ENCODE measurements at places on chromosomes 2 and 18. TPM values are rescaled to one million over a fixed set of nuclear protein-coding genes. Genes with fewer than 3 reads are reported as not detected.

DNA sequence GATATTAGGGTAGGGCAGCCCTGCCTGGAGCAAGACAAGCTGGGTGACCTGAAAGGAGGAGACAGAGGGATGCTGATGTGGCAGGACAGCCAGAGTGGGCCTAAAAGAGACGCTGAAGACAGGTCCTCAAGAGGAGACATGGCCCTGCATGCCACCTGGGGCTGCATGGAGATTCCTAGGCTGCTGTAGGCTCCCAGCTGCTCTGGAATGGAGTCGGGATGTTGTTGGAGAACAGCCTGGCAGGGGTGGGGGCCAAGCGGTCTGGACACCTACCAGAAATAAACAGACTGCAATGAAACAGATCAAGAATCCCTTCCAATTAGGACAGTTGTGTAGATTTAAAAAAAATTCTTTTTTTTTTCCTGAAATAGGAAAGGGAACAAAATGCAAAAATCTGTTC is 97.8 kb upstream of the NPAS2 start:
- no peaks in the 10 kb centered on the region for H3K4me1 ChIP-seq
- H3K4me3 ChIP-seq: no peak overlapping the region
- no peak for DNase-seq
- H3K27ac ChIP-seq: no peak overlapping the region
- H3K36me3 ChIP-seq: no peaks in the 10 kb centered on the region
- H3K27me3 ChIP-seq: peaks cover 30% of the 10 kb centered on the region

The UGT1A10 gene
- not detected for total RNA-seq

DNA sequence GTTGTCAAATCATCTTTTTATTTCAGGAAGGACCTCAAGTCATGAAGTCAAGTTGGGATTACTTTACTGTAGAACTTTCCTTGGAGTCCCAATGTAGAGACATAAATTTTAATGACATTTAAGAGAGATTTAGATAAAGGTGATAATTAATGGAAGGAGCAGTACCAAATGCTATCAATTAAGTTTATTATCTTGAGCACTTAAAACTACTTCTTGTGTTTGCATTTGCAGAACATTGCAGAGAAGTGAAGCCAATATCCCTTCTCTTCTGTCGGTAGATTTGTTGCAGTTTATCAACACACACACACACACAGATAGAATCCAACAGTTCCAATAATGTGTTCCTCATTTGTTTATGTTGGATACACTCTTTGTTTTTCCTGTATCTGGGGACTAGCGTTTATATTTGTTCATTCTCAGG is 570.7 kb downstream of the EPHA4 start:
- no peak overlapping the region for H3K27ac ChIP-seq
- H3K27me3 ChIP-seq: no peaks in the 10 kb centered on the region
- H3K4me1 ChIP-seq: no peaks in the 10 kb centered on the region
- DNase-seq: no peak

The GPR35 gene
- 1.2 TPM for total RNA-seq

The CERKL gene
- total RNA-seq: not detected

DNA sequence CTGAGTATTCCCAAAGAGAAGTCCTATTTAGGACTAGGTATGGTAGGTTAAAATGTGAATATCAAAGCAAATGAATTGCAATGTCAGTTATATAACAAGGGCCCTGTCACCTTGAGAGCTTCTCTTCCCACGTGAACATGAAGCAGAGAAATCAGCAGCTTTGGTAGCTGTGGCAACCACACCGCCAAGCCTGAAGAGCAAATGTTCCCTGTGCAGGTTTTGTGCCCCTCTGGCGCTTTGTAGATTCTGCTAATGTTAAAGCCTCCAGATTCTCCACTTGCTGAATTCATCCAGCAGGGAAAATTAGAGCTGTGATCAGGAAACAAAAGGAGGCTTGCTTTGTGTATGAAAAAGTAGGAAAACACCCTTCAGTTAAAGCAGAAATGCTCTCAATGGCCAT is 322.6 kb downstream of the RBM43 start:
- no peaks in the 10 kb centered on the region for H3K36me3 ChIP-seq
- no peak overlapping the region for H3K4me3 ChIP-seq
- H3K27me3 ChIP-seq: no peaks in the 10 kb centered on the region
- H3K27ac ChIP-seq: no peak overlapping the region
- no peak for DNase-seq
- peaks cover 2% of the 10 kb centered on the region for H3K4me1 ChIP-seq

GRCh38 chr2:190722835-190723234 is 74.0 kb downstream of the NAB1 start:
- no peak for DNase-seq
- H3K36me3 ChIP-seq: no peaks in the 10 kb centered on the region
- H3K4me3 ChIP-seq: no peak overlapping the region
- H3K27ac ChIP-seq: no peak overlapping the region
- H3K27me3 ChIP-seq: no peaks in the 10 kb centered on the region
- no peaks in the 10 kb centered on the region for H3K4me1 ChIP-seq

DNA sequence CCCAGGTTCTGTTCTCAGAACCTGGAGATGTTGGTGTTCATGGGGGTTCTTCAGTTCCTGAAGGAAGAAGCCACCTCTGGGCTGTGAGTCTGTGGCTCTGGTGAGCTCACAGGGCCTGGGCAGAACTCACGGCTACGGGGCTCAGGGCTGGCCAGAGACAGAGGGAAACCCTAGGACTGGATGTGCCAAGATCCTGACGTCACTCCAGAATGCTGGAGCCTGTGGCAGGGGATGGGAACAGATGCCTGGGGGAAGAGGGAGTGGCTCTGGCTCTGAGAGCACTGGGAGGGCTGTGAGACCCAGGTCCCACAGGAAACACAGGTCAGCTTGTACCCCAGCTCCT is at the start of gene OTOF:
Gene OTOF (minus strand): TSS at position 214 of the 343 bp plus-strand sequence.
- no peak within 1 kb of the TSS for H3K27ac ChIP-seq
- no peaks in the 10 kb centered on the region for H3K4me1 ChIP-seq
- H3K4me3 ChIP-seq: no peak within 1 kb of the TSS

GRCh38 chr2:54285451-54285850 is 29.4 kb upstream of the TSPYL6 start:
- H3K36me3 ChIP-seq: no peaks in the 10 kb centered on the region
- H3K4me1 ChIP-seq: no peaks in the 10 kb centered on the region
- no peak overlapping the region for H3K27ac ChIP-seq
- H3K4me3 ChIP-seq: no peak overlapping the region
- no peak for DNase-seq

DNA sequence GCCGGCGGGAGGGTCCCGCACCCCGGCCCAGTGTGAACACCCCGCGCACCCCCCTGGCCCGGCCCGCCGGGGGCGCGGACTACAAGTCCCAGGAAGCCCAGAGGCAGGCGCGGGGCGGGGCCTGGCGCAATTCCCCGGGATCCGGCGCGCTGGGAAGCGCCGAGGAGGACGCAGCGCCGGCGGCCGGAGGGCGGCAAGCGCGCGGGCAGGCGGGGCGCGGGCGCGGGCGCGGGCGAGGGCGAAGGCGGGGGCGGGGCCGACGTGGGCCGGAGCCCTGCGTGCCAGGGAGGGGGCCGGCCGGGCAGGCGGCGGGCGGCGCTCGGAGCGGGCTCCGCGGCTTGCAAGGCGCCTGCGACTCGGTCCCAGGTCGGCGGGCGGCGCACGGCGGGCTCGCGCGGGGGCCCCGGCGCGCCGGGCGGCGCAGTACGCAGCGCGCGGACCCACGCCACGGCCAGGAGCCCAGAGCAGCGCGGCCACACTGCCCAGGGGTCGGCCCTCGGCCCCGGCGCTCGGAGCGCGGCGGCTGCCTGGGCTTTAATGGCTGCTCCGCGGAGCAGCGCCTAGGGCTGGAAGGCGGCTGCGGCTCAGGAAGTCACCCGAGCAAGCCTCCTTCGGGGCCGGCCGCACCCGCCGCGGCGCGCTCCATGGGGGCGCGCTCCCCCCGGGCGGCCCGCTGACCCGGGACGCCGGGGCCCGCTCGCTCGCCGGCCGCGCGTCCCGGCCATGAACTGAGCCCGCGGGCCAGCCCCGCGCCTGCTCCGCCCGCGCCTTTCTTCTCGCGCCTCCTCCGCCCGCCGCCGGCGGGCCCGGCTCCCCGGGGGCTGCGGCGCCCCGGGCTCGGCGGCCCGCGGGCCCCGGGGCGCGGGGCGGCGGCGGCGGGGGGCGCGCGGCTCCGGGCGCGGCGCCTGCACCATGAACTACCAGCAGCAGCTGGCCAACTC is at the start of gene AGAP1:
Gene AGAP1 (plus strand): TSS at position 269 of the 941 bp plus-strand sequence.
- H3K27ac ChIP-seq: peak within 1 kb of the TSS; percentile 51
- DNase-seq: peak; percentile 86
- H3K27me3 ChIP-seq: no peaks in the 10 kb centered on the region
- H3K4me1 ChIP-seq: peaks cover 12% of the 10 kb centered on the region

DNA sequence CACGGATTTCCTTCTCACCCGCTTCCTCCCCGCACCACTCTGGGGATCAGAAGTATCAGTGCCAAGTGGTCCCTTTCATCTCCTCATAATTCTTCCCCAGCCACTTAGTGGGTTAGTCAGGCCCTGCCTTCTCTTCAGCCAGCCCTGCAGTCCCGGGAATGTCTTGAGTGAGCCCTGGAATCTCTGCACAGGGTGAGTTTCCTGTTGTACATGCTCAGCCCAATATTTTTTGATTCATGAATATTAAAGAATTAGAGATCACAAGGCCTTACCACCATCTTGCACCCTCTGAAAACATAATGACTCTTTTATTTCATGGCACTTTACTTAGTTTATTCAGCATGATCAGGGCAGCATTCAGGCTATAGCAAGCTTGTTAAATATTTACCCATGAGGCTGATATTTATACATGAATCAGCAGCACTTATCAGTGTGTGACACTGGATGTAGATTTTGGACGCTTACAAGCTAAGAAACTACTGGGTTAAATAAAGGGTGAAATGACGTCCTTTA is 159.4 kb upstream of the FOSL2 start:
- no peak overlapping the region for H3K4me3 ChIP-seq
- no peaks in the 10 kb centered on the region for H3K4me1 ChIP-seq
- peak; percentile 56 for DNase-seq
- no peaks in the 10 kb centered on the region for H3K27me3 ChIP-seq
- no peaks in the 10 kb centered on the region for H3K36me3 ChIP-seq
- no peak overlapping the region for H3K27ac ChIP-seq

DNA sequence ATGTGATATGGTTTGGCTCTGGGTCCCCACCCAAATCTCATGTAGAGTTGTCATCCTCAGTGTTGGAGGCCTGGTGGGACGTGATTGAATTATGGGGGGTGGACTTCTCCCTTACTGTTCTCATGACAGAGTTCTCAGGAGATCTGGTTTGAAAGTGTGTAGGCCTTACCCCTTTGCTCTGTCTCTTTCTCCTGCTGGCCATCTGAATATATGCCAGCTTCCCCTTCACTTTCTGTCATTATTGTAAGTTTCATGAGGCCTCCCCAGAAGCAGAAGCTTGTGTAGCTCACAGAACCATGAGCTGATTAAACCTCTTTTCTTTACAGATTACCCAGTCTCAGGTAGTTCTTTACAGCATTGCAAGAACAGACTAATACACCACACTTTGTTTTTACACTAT is 222.3 kb downstream of the DOK6 start:
- H3K4me1 ChIP-seq: no peaks in the 10 kb centered on the region
- no peaks in the 10 kb centered on the region for H3K36me3 ChIP-seq
- no peak overlapping the region for H3K27ac ChIP-seq
- no peak overlapping the region for H3K4me3 ChIP-seq
- no peak for DNase-seq
